Vagina (tissue), 2 donors: ENCODE measurements at places on chromosomes 5 and 9. TPM values are rescaled to one million over a fixed set of nuclear protein-coding genes. Genes with fewer than 3 reads are reported as not detected.

- DNase-seq, result no peak
- no peaks in the 10 kb centered on the region for H3K27me3 ChIP-seq
- H3K27ac ChIP-seq, result no peak overlapping the region
- no peak overlapping the region for H3K4me3 ChIP-seq
- H3K4me1 ChIP-seq, result no peaks in the 10 kb centered on the region
Observed at GRCh38 chr5:15786326-15786725, 286.3 kb downstream of the FBXL7 start.

- no peak overlapping the region for H3K4me3 ChIP-seq
- DNase-seq, result no peak
- H3K36me3 ChIP-seq, result no peaks in the 10 kb centered on the region
- no peaks in the 10 kb centered on the region for H3K4me1 ChIP-seq
Observed at GRCh38 chr5:111869681-111870080, 112.7 kb upstream of the NREP start.

The DMRTA1 gene
- 0.25 TPM for total RNA-seq

GRCh38 chr9:88813638-88814209 is 177.5 kb upstream of the S1PR3 start:
- H3K4me3 ChIP-seq, result no peak overlapping the region
- H3K27ac ChIP-seq, result no peak overlapping the region
- H3K4me1 ChIP-seq, result peaks cover 18% of the 10 kb centered on the region
- no peak for DNase-seq

- DNase-seq, result peak; percentile 98
- peak within 1 kb of the TSS; percentile 92 for H3K4me3 ChIP-seq
- no peaks in the 10 kb centered on the region for H3K27me3 ChIP-seq
- H3K27ac ChIP-seq, result peak within 1 kb of the TSS; percentile 99
- peaks cover 41% of the 10 kb centered on the region for H3K4me1 ChIP-seq
Observed at GRCh38 chr9:99821396-99822108, at the start of gene NR4A3. Gene NR4A3, plus strand, starts transcription at chr9:99821885. Its CDS starts 6,158 bp downstream, at chr9:99828043.

The FGD3 gene
- total RNA-seq, result 19.9 TPM

The SVEP1 gene
- total RNA-seq, result 84.5 TPM

The HOMER1 gene
- total RNA-seq, result 5.4 TPM

- H3K27me3 ChIP-seq, result no peaks in the 10 kb centered on the region
- no peak overlapping the region for H3K4me3 ChIP-seq
- no peak for DNase-seq
- peaks cover 31% of the 10 kb centered on the region for H3K4me1 ChIP-seq
Observed at GRCh38 chr5:141529873-141530272, 41.0 kb downstream of the PCDHGC5 start.

DNA sequence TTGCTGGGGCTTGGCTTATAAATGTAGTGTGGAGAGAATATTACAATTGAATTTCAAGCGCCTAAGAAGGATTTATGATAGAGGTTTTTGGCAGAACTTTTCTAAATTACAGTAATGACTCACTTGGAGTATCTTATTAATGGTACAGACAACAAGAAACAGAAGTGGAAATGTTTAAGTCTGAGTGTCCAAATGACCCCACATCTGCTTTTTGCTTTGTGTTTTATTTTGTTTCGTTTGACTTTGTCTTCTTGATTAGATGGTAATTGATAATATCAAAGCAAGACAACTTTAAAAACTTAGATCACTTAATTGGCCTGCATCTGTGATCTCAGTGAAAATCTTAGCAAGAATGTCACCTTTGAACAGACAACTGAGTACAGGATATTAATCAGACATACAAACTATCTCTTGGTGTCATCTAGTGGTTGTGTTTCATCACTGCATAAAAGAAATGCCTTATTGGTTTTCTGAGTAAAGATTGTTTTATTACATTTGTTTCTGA is 577.4 kb downstream of the ISL1 start:
- H3K4me3 ChIP-seq, result no peak overlapping the region
- DNase-seq, result no peak
- H3K27ac ChIP-seq, result no peak overlapping the region
- no peaks in the 10 kb centered on the region for H3K36me3 ChIP-seq
- no peaks in the 10 kb centered on the region for H3K27me3 ChIP-seq
- no peaks in the 10 kb centered on the region for H3K4me1 ChIP-seq

- H3K27ac ChIP-seq, result no peak overlapping the region
- no peak overlapping the region for H3K4me3 ChIP-seq
- no peak for DNase-seq
- peaks cover 5% of the 10 kb centered on the region for H3K4me1 ChIP-seq
- no peaks in the 10 kb centered on the region for H3K36me3 ChIP-seq
Observed at GRCh38 chr5:38776149-38776896, 69.5 kb upstream of the OSMR start.

The GABRA1 gene
- not detected for total RNA-seq

DNA sequence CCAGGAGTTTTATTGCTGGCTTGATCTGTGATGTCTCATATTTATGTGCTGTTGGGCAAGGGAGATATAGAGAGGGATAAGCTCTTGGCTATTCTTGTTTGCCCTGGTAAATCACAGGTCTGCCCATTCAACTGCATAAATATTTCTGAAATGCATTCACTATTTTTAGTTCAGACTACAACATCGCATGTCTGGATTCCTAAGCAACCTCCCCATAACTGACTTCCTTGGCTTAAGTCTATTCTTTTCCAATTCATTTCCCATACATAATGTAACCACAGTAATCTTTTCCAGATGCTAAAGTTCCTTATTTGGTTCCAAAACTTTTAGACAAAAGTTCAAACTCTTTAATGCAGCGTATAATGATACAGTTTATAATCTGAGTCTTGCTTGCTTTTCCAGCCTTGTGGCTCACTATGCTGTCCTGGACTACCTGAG is 321.4 kb upstream of the ACTBL2 start:
- H3K4me1 ChIP-seq, result peaks cover 7% of the 10 kb centered on the region
- no peaks in the 10 kb centered on the region for H3K36me3 ChIP-seq
- no peaks in the 10 kb centered on the region for H3K27me3 ChIP-seq

- H3K4me1 ChIP-seq, result no peaks in the 10 kb centered on the region
- no peak for DNase-seq
- H3K36me3 ChIP-seq, result no peaks in the 10 kb centered on the region
- H3K27me3 ChIP-seq, result no peaks in the 10 kb centered on the region
Observed at GRCh38 chr9:87214991-87215390, 267.7 kb upstream of the GAS1 start.

DNA sequence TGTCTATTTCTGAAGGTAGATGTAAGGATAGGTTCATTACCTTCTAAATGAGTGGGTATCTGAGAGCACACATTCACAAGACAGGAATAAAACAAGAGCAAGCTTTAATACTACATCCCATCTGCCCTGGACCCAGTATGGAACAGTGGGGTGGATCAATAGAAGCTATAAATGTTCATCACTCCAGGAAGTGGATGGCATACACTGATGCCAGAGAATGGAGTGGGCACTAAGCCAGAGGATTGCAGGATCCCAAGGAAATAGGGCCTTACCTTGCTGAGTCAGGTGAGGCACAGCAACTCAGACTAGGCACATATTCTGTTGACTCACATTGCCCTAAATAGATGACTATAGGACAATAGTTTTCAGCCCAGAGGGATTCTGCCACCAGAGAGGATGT is 21.3 kb upstream of the COX7C start:
- H3K27ac ChIP-seq, result no peak overlapping the region
- DNase-seq, result no peak
- no peaks in the 10 kb centered on the region for H3K36me3 ChIP-seq
- H3K4me3 ChIP-seq, result no peak overlapping the region

- H3K4me1 ChIP-seq, result no peaks in the 10 kb centered on the region
- H3K4me3 ChIP-seq, result no peak overlapping the region
- no peaks in the 10 kb centered on the region for H3K27me3 ChIP-seq
- no peak for DNase-seq
Observed at GRCh38 chr9:16025627-16026026, 472.8 kb downstream of the CCDC171 start.

The RPL7A gene
- 1,889 TPM for total RNA-seq

DNA sequence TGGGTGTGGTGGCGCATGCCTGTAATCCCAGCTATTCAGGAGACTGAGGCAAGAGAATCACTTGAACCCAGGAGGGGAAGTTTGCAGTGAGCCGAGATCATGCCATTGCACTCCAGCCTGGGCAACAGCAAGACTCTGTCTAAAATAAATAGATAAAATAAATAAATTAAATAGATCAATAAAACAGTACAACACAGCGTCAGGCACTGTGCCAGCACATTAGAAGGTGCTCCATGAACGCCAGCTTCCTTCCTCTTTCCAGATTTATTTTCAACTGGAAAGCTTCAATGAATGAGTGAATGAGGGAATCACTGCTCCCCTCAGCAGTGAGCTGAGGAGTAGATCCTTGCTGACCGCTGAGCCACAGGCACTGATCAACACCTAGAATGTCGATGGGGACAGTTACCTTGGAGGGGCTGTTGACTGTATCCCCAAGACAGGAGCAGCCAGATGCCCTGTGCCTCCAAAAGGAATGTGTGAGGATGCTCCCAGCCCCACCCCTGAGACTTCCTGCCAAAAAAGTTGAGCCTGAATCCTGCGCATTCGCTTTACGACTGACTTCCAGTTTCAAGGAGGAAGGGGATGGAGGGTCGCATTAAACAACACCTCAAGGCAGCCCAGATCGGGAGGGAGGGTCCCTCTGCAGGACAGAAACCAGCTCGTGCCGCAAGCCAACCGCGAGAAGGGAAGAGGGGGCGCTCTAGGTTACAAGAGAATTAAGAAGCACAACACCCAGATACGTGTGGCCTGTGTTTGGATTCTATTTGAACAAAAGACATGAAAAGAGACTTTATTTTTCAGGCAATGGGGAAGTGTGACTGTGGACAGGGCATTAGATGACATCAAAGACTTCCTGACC is 54.0 kb upstream of the CNOT6 start:
- DNase-seq, result no peak
- H3K4me1 ChIP-seq, result no peaks in the 10 kb centered on the region
- no peaks in the 10 kb centered on the region for H3K36me3 ChIP-seq
- H3K27me3 ChIP-seq, result no peaks in the 10 kb centered on the region

- H3K4me3 ChIP-seq, result no peak overlapping the region
- no peaks in the 10 kb centered on the region for H3K27me3 ChIP-seq
- no peak overlapping the region for H3K27ac ChIP-seq
- H3K4me1 ChIP-seq, result no peaks in the 10 kb centered on the region
- H3K36me3 ChIP-seq, result no peaks in the 10 kb centered on the region
- DNase-seq, result no peak
Observed at GRCh38 chr9:8074713-8075286, 275.2 kb upstream of the DMAC1 start.

The CNTNAP3 gene
- total RNA-seq, result 14.7 TPM

GRCh38 chr5:75632321-75632720 is 21.1 kb downstream of the ANKDD1B start:
- no peak overlapping the region for H3K27ac ChIP-seq
- H3K27me3 ChIP-seq, result no peaks in the 10 kb centered on the region
- no peak for DNase-seq
- no peaks in the 10 kb centered on the region for H3K4me1 ChIP-seq
- H3K4me3 ChIP-seq, result no peak overlapping the region
- H3K36me3 ChIP-seq, result no peaks in the 10 kb centered on the region

The TRIM36 gene
- 2.2 TPM for total RNA-seq

GRCh38 chr9:34456746-34457145 is 1.6 kb downstream of the FAM219A start:
- no peak for DNase-seq
- no peaks in the 10 kb centered on the region for H3K27me3 ChIP-seq
- H3K4me1 ChIP-seq, result peaks cover 29% of the 10 kb centered on the region
- peak overlapping the region; percentile 99 for H3K4me3 ChIP-seq

DNA sequence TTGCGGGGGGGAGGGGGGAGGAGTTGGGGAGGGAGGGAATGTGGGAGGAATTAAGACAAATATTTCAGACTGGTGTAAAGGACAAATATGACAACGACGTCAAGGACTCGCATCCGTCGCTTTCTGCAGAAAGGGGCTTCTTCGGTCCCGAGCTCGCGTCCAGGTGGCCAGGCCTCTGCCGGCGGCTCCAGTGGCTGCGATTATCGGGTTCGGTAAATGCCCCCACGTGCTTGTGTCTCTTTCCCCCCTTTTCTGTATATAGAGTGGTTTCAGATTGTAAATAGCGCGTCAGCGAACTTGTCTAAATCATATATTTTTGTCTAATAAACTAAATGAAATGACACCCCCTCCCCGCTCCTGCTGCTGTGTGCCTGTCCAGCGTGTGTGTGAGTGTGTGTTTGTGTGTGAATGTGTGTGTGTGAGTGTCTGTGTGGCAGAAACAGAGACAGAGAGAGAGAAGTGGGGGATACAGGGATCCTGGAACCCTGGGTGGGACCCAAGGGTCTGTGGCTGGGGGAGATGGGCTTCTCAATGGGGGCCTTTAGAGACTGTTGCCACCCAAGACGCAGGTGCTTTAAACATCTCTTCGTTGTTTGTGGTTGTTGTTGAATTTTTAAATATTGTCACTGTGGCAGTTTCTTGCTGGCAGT is 5.6 kb downstream of the IRX1 start:
- H3K36me3 ChIP-seq, result no peaks in the 10 kb centered on the region
- peaks cover 13% of the 10 kb centered on the region for H3K4me1 ChIP-seq
- H3K4me3 ChIP-seq, result no peak overlapping the region
- DNase-seq, result no peak

DNA sequence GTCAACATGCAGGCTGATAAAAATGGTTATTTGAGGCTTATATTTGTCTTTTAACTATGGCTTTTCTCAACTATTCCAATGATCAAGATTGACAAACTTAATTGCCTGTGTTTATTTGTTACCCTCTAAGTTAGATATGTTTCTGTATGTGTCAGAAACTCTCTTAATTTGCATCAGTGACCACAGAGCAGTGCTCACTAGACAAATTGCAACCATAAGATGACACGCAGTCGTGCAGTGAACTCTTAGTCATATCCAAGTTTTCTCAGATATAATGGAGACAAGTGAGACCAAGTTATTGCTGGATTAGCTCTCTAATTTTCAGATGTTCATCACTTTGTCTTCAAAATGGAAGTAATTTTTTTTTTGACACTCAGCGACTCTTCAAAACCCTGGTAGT is 342.2 kb upstream of the RFX3 start:
- peaks cover under 1% of the 10 kb centered on the region for H3K4me1 ChIP-seq
- H3K36me3 ChIP-seq, result no peaks in the 10 kb centered on the region
- no peak overlapping the region for H3K4me3 ChIP-seq
- H3K27ac ChIP-seq, result no peak overlapping the region
- no peaks in the 10 kb centered on the region for H3K27me3 ChIP-seq
- no peak for DNase-seq

DNA sequence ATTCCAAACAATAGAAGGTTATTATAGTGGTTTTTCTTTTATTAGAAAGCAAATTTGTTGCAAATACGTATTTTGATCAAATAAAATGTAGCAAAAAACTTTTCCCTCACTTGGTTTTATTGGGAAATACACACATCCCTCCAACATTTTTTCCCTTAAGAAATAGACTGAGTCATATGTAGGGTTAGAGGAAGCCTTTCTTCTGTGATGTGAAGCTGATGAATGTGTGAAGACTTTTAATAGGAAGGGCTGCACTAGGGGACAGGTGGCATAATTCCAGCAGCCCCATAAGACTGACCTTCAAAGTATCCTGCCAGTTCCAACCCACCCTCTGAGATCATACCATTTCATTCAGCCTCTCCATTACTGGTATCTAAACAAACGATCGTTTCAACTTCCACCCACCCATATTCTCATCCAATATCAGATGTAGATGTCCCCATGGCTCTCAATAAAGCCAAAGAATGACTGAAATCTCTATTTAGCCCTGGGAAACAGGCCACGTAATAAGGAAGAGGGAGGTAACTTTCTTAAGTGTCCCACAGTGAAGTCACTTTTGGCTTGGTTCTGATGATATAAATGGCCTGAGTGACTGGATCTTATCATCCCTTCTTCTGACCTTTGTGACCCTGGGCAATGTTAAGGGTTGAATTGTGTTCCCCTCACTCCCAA is 64.7 kb upstream of the LPAR1 start:
- peaks cover 7% of the 10 kb centered on the region for H3K4me1 ChIP-seq
- no peak for DNase-seq
- H3K4me3 ChIP-seq, result no peak overlapping the region
- H3K27me3 ChIP-seq, result no peaks in the 10 kb centered on the region
- H3K36me3 ChIP-seq, result no peaks in the 10 kb centered on the region
- peak overlapping the region; percentile 56 for H3K27ac ChIP-seq
